ENCODE measurements at places on chromosomes 2 and 18.

DNA sequence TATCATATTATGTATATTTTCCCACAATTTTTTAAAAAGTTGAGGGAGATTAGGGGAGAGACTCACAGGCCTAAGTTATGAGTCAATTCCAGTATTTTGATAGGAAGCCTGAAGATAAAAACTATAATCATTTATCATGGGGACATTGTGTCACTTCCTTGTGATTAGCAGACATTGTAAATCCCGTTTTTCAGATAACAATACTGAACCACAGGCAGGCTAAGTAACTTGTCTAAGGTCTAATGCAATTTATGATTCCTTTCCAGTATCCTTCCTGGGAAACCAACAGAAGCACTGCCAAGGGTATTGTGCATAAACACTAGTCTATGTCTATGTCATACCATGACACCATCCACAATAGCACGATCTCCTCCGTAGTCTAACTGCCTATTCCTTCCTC is 235.2 kb upstream of the PIK3C3 start:
- no peak for DNase-seq

GRCh38 chr2:198277181-198277580 is 472.8 kb downstream of the PLCL1 start:
- DNase-seq = no peak

GRCh38 chr2:215277944-215278343 is 33.9 kb upstream of the ATIC start:
- DNase-seq = no peak

GRCh38 chr2:18987592-18988073 is 370.8 kb downstream of the OSR1 start:
- no peak for DNase-seq

DNA sequence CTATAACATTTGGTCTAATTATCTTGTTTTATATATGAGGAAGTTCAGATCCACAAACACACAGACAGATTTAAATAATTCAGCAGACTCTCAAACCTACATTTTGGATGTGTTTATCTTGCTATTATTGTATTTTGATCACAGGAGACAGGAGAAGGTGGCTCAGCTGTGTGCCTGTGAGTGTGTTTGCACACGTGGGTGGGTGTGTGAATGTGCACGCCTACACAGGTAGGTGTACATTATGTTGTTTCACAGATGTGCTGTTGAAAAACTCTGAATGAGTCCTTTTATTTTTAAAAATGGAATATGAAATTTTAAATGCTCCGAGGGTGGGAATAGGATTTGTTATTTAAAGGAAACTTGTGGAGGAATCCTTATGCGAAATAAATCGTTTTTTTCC is 183.4 kb downstream of the PRKCE start:
- DNase-seq = no peak

DNA sequence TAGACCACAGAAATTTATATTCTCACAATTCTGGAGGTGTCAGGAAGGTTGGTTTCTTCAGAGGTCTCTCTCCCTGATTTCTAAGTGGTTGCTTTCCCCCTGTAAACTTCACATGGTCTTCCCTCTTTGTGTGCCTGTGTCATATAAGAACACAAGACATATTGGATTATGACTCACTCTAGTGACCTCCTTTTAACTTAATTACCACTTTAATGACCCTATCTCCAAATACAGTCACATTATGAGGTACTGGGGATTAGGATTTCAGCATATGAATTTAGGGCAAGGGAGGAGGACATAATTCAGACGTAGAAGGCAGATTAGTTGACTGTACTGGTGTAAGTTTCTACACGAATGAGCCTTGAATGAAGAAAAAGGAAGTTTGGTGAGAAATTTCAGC is 38.2 kb upstream of the EPHA4 start:
- DNase-seq = no peak

- DNase-seq = no peak
Measured at GRCh38 chr2:15983496-15983895, 43.1 kb downstream of the MYCN start.

DNA sequence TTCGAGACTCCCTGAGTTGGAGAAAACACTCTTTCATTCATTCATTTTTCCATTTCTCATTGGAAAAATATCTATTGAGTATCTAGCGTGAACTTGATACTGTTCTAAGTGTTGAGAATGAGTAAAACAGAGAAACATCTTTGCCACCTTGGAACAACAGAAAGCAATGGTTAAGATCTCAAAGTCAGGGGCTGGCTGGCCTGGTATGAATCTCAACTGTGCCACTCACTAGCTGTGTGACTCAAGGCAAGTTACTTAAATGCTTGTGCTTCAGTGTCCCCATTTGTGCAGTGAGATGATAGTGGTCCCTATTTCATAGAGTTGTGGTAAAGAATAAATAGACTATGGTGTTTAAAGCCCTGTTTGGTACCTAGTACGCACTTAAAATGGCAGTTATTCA is 415.2 kb downstream of the NBAS start:
- no peak for DNase-seq

GRCh38 chr18:74351354-74351753 is 35.7 kb downstream of the C18orf63 start:
- DNase-seq = no peak

- no peak for DNase-seq
Measured at GRCh38 chr2:145743011-145743410, 1223.1 kb upstream of the ZEB2 start.

All from large intestine (tissue), 12 donors.